Stimulated activated CD4-positive, alpha-beta T cell treated with anti-CD3 and anti-CD28 coated beads, Interleukin-1b, Interleukin-23, amount 100 ng/mL, for 1 hour (primary cell): ENCODE measurements at places on chromosomes 3 and 15.

DNA sequence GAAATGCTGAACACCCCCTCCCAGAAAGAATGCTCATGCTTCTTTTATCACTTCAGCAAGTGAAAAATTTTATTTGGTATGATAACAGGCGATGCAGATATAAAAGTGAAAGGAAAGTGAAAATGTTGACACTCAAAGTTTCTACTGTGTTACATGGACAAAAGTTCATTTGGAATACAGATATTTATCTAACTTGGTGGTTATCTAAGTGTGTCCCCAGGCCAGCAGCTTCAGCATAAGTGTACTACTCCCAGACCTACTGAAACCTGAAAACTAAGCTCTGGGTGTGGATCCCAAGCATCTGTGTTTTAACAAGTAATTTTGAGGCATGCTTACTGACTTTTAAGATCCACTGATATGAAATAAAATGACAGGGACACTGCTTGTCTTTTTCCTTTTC is 157.1 kb upstream of the BCHE start:
- no peak for DNase-seq

- no peak for DNase-seq
Observed at GRCh38 chr3:80087767-80088166, 320.0 kb upstream of the ROBO1 start.

DNA sequence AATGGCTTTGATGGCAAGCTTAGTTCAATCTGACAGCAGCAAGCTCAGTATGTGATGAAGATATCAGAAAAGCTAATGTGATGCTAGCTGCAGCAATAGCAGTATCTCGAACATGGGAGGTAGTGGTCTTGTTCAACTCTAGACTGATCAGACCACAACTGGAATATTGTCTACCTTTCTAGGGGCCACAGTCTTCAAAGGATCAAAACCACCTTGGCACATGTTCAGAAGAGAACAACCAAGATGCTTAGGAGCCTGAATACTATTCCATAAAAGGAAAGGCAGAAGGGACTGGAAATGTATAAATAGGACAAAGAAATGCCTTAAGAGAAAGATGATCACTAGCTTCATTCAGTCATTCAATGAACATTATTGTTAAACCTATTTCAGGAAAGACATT is 2.3 kb downstream of the C3orf70 start:
- no peak for DNase-seq

GRCh38 chr3:106067711-106068110 is 198.9 kb upstream of the CBLB start:
- no peak for DNase-seq

DNA sequence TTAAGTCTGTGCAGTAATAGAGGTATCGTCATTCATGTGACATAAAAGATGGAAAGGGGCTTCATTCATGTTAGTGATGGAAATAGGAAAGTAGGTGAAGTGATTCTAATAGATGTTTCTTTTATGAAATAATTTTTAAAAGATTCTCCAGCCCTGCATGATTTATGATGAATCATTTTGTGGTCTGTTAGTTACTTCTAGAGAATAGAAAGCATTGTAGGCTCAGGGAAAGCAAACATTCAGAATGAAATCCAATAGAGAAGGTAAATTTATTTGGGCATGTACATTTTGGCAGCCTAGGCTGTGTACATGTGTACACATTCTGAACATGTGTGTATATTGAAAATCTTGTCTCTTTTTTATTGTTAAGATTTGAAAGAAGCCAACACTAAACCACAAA is 23.1 kb downstream of the PPARG start:
- no peak for DNase-seq

GRCh38 chr15:64895285-64896065 is 16.2 kb upstream of the ANKDD1A start:
- no peak for DNase-seq

GRCh38 chr3:24513463-24513862 is 18.8 kb upstream of the THRB start:
- DNase-seq: no peak

DNA sequence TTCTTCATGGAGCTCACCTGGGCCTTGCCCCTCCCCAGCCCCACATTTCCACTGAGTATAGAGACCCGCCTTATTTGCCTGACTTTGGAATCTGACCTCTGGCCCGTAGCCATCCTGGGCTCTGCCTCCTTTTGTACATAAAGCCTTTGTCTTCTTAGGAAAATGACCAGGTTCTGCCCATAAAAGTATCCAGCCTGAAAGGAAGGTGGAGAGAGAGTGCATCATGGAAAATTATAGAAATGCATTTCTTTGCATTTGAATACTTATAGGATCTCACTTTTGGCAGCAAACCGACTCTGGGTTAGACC is 3.6 kb upstream of the SH2D7 start:
- no peak for DNase-seq

- DNase-seq: no peak
Observed at GRCh38 chr3:141389703-141390102, 21.4 kb downstream of the ZBTB38 start.

- no peak for DNase-seq
Observed at GRCh38 chr3:69115731-69116130, 6.7 kb downstream of the LMOD3 start.

- no peak for DNase-seq
Observed at GRCh38 chr15:58203537-58203936, 65.4 kb downstream of the AQP9 start.

- no peak for DNase-seq
Observed at GRCh38 chr3:11220230-11220629, 52.0 kb upstream of the ATG7 start.

DNA sequence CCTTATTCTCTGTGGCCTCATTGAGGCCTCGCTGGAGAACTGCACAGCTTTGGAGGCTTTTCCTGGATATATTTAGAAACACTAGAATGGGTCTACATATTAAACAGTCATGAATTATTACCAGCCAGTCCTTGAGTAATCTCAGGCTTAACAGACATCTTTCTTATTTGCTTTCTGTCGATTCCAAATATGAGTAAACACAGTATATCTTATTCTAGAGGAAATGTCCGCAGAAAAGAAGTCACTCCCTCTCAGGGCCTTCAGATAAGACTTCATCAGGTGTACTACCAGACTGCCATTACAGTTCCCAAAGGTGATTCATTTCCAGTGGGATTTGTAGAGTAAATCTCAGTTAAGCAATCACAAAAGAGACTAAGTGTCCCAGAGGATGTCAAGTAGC is 310.7 kb downstream of the RBMS3 start:
- no peak for DNase-seq

GRCh38 chr3:192239956-192240355 is 487.4 kb downstream of the FGF12 start:
- no peak for DNase-seq
